NT2/D1 (cell line): ENCODE measurements at places on chromosomes 16 and 17.

DNA sequence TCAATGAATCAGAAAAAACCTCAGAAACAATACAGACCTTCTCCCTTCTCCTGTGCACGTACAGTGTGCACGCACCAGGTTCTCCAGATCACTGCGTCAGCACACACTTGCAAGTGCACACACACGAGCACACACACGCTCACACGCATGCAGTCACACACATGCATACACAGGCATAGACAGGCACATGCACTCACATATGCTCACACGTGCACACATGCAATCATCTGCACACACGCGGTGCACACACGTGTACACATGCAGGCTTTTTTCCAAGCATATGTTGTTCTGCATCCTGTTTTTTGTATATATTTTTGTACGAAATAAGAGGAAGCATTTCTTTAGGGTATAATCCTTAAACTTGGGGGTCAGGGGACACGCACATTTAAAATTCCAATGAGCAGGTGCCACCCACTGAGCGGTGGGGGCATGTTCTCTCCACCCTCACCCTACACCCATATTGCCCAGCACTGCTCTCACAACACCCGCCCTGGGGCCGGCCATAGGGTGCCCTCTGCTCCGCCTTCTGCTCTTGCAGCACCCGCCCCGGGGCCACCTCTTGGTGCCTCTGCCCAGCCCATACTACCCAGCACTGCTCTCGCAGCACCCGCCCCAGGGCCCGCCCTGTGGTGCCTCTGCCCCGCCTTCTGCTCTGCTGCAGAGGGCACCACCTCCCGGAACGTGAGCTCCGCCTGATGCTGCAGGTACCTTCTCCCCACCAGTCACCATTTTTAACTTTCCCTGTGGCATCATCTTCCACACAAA is 20.9 kb downstream of the KLHDC4 start:
- DNase-seq = no peak

DNA sequence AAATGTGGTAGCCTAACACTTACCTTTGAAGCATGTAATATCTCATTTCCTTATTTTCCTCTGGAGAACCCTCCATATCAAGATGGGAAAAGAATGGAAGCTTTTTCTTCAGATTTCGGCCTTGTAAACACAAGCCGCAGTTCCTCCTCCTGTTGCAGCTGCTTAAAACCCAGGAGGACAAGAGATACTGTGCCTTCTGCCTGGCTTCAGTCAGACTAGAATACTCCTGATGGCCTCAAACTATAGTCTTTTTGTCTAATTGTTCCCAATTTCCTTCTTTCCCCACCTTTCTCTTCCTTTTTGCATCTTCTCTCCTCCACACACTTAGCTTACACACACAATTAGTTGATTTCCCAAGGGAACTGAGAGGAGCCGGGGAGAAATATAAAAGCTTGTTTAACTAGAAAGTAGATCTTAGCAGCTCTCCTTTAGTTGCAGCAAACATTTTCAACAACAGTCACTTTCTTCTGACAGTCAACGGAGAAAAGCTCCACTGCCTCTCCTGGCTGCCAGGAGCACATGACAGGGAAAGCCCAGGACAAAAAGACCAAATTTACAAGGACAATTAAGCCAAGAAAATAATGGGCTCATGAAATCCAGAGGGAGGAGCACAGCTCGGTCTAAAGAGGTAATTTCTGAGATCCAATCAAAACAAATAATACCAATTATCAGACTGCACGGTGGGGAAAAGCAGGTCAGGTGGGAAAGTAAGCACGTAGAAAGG is 76.4 kb upstream of the C17orf78 start:
- no peak for DNase-seq

- no peak for DNase-seq
Measured at GRCh38 chr17:74135391-74136167, 67.9 kb upstream of the RPL38 start.

- no peak for DNase-seq
Measured at GRCh38 chr16:88694221-88695087, 8.1 kb upstream of the SNAI3 start.

- DNase-seq = no peak
Measured at GRCh38 chr17:55722742-55723487, at the start of gene TMEM100. TMEM100 (minus strand) TSS chr17:55722864; CDS start chr17:55721070, 1,794 bp downstream.

- DNase-seq = no peak
Measured at GRCh38 chr17:63140255-63140654, 174.2 kb downstream of the TANC2 start.

GRCh38 chr16:78091419-78091818 is 8.0 kb upstream of the WWOX start:
- DNase-seq = no peak

DNA sequence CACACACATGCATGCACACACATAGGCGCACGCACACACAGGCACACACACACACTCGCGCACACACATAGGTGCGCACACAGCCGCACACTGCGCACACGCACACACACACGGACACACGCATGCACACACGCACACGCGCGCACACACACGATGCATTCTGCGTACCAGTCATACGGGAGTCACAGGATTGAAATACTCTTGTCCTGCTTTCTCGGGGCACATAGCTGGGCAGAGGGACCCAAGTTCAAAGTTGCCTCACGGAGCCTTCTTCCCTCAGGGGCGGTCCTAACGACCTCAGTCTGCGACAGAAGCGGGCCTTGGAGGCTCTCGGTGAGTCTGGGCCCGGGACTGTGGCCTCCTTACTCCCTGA is 56.0 kb downstream of the MRM1 start:
- no peak for DNase-seq

GRCh38 chr16:84410361-84411138 is 42.2 kb downstream of the ATP2C2 start:
- DNase-seq = no peak

- no peak for DNase-seq
Measured at GRCh38 chr17:72117535-72118334, 3.1 kb upstream of the SOX9 start.

GRCh38 chr16:57892447-57893096 is 78.4 kb downstream of the CNGB1 start:
- no peak for DNase-seq

DNA sequence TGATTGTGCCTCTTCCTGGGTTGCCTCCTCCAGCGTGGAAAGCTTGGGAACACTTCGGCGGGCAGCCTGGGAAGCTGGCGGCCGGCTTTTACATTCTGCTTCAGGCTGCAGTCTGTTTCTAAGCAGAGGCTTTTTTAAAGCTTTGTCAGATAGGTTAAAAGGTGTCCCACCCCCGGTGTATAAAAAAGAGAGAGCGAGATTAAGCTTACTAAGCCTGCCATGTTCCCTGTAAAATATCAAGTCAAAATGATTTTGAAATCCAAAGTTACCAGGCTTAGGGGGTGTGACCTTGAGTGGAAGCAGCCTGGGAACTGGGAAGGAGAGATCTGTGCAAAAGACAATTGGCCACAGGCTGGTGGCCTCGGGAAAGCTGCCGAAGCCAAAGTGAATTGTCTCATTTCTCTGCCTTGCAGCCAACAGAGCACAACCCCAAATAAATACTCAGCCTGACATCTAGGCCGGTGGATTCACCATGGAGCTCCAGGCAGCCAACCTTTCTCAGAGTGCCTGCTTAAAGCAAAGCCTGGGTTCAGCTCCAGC is 254.5 kb downstream of the FTO start:
- no peak for DNase-seq

DNA sequence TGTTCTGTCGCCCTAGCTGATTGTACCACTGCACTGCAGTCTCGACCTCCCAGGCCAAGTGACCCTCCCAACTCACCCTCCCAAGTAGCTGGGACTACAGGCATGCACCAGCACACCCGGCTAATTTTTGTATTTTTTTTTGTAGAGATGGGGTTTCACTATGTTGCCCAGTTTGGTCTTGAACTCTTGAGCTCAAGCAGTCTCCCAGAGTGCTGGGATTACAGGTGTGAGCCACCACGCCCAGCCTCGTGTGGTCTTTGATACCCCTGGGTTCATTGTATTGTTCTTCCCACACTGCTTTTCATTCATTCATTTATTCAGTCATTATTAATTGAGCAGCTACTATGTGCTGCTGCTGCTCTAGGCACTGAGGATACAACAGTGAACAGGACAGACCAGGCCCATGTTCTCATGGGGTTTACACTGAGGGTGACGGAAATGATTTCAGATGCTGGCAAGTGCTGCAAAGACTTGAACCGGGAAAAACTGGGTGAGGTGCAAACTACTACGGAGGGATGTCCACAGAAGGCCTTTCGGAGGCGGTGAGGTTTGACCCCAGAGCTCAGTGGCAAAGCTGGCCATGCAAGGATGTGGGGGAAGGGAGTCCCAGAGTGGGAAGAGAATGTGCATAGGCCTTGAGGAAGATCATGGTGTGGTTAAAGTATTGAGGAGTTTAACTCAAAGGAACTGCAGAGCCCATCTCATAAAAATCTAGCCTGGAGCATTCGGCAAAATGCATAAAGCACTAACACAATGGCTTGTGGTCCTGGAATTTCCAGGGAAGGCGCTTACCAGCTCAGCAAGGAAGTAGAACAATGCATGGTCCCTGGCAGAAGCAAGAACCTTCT is 10.9 kb downstream of the ABCC1 start:
- DNase-seq = no peak

DNA sequence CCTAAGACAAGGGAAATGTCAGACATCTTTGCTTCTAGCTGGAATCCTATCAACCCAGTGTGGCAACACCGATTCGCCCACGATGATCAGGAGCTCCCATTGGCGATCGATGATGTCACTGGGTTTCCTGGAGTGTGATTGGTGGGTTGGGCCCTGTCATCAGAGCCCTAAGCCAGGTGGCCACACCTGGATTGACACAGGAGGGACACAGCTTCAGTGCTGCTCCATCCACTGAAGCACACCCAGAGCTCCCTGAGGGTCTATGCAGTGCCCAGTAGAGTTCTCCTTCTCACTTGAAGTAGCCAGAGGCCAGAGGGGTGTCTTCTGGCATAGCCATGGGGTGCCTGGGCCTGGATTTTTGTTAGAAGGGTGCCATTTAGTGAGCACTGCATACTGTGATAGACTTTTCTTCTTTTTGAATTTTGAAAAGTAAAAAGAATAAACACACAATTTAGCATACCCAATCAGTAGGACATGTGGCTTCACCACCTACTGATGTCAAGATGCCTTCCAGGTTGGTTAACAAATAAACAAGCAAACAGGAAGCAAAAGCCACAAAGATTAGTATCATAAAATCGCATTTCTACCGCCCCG is 77.6 kb downstream of the CMIP start:
- DNase-seq = no peak

- no peak for DNase-seq
Measured at GRCh38 chr16:14399378-14400284, 230.4 kb downstream of the PARN start.

- no peak for DNase-seq
Measured at GRCh38 chr17:76725580-76726230, 701 bp downstream of the JMJD6 start.

DNA sequence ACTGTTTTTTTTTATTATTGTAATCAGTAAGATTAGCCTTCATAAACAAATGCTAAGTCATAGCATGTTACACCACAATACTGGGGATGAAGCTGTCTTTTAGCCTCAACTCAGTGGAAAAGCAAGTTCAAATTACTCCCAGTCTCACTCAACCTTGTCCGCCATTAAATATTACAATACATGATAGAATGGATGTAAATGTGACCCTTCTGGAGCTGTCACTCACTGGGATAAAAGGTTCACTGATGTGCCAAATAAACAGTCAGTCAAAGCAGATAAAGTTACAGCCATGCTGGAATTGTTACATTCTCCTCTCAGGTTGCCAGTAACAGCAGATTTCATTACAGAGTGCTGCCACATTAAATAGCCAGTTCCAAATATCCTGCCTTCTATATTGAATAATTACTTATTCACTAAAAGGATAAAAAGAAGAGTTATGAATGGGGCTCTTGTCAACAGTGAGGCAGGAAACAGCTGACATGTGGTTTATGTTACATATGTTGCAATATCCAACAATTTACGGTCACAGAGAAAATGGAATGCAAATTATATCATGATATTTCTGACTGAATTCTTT is 53.4 kb downstream of the BRIP1 start:
- no peak for DNase-seq

- no peak for DNase-seq
Measured at GRCh38 chr16:88883117-88883895, 16.8 kb upstream of the PABPN1L start.

GRCh38 chr16:68093816-68094613 is 8.8 kb downstream of the NFATC3 start:
- no peak for DNase-seq

GRCh38 chr17:7216242-7217112 is 3.2 kb downstream of the DLG4 start:
- no peak for DNase-seq

GRCh38 chr17:39965017-39965699 is 2.4 kb downstream of the GSDMA start:
- DNase-seq = no peak

GRCh38 chr16:70714581-70715054 is 28.8 kb upstream of the MTSS2 start:
- DNase-seq = no peak

DNA sequence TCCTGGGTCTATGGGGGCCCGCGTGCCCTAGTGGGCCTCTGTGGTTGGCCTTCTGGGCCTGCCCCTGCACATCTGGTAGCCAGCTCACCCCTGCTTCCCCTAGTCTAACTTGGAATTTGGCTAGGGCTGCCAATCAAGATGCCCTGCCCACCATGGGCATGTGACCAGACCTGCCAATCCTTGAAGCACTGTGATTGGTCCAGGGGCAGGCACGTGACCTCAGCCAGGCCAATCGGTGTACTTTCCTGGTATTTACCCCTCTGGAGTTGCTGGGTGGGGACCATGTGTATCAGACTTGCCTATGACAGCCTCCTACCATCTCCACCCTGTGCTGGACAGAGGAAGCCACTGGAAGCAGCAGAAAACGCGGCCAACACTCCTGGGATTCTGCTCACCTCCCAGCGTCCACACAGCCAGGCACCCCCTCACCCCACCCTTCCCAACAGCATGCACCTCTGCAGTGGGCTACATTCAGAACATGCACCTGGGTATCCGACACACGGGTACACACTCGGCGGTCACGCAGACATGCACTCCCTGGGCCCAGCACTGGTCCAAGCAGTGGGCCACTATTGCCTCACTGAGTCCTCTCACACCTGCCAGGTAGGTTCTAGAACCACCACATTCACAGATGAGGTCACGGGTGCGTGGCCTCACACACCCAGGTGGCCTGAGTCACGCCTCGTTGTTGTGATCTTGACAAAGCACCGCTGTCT is 96.9 kb downstream of the RBFOX3 start:
- DNase-seq = no peak

DNA sequence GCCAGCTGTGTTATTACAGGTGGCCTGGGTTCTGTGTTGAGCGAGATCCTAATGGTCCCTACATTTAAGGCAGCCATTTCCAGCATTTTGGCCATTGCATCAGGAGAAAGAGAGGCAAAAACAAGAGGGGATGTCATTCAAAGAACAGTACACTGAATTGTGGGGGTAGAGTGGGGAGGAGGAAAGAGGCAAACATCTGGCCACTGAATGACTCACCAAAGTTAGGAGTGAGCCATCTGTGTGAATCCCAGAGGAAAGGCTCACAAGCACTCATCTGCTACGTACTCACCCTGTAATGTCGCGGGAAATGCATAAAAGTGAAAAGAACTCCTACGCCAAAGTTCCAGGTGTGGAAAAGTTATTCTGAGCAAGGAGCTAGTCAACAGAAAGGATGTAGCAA is 16.7 kb downstream of the KRABD2 start:
- DNase-seq = no peak
